ENCODE measurements at places on chromosomes 5 and 9.

GRCh38 chr9:105344283-105344682, 99.8 kb downstream of the SLC44A1 start:
- no peaks in the 10 kb centered on the region for H3K36me3 ChIP-seq
- peaks cover 3% of the 10 kb centered on the region for H3K4me1 ChIP-seq
- H3K27ac ChIP-seq = no peak overlapping the region
- no peak for DNase-seq

- peak; percentile 19 for DNase-seq
- H3K36me3 ChIP-seq = no peaks in the 10 kb centered on the region
- H3K4me3 ChIP-seq = no peak overlapping the region
- H3K27ac ChIP-seq = no peak overlapping the region
- H3K27me3 ChIP-seq = no peaks in the 10 kb centered on the region
Measured at GRCh38 chr5:135271533-135272310, 127.3 kb downstream of the MACROH2A1 start.

DNA sequence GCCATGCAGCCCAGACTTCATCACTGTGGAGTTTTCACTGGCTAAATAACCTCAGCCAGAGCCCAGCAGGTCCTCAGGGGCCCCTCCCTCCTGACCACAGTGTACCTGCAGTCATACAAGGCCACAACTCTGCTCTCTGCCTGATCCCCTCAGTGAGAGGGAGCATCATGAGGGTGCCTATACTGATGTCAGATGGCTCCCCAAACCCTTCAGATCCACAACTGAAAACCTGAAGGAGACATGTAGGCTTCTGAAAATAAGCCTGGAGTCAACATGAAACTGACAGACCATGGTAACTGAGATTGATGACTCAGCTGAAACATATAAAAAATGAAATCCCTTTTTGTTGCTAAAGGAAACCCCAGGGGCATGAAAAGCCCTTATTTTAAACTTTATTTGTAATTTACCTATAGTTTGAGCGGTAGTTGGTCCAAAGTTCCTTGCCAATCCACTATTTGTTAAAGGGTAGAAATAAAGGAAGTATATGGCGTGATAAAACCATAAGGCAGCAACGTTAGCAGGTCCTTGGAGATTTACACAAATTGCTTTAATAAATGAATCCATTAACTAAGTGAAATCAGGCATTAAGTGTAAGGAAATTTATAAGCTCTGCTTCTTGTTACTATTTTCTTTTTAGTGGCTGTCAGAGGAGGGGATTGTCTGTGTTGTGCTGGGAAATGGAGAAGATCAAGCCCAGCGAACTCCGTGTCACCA, 68.3 kb downstream of the FGF1 start:
- no peak for DNase-seq
- peak overlapping the region; percentile 50 for H3K27ac ChIP-seq

DNA sequence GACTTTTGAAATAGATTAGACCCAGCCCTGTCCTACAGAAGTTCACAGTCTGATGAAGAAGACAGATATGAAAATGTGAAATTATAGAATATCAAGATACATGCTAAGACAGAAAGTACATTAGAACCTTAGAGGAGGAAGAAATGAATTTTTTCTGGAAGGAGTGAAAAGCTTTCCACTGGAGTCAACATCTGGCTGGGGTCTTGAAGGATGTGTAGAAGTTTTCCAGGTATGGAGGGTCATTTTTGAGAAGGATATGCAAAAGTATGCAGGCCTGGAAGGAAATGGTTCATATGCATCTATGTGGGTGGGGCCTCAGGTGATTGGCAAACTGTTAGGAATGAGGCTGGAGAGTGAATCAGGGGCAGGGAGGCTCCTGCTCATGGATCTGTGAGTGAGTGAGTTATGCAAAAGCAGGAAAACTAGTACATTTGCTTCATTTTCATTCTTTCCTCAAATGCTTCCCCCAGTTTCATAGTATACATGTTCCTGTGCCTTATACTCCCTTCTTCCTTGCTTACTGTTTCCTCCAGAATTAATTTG, 142.3 kb downstream of the GRIA1 start:
- no peaks in the 10 kb centered on the region for H3K27me3 ChIP-seq
- peaks cover 17% of the 10 kb centered on the region for H3K4me1 ChIP-seq
- DNase-seq = no peak
- H3K4me3 ChIP-seq = no peak overlapping the region
- H3K27ac ChIP-seq = no peak overlapping the region

- H3K27me3 ChIP-seq = no peaks in the 10 kb centered on the region
- no peak overlapping the region for H3K27ac ChIP-seq
- H3K4me3 ChIP-seq = no peak overlapping the region
- no peak for DNase-seq
Measured at GRCh38 chr5:122707796-122708195, 67.1 kb upstream of the SNX2 start.

GRCh38 chr9:77673941-77674791, 26.0 kb upstream of the GNA14 start:
- H3K27ac ChIP-seq = no peak overlapping the region
- no peak overlapping the region for H3K4me3 ChIP-seq
- H3K4me1 ChIP-seq = no peaks in the 10 kb centered on the region
- DNase-seq = no peak
- no peaks in the 10 kb centered on the region for H3K27me3 ChIP-seq
- H3K36me3 ChIP-seq = no peaks in the 10 kb centered on the region

GRCh38 chr9:29160763-29161353, 1587.6 kb upstream of the C9orf72 start:
- no peak overlapping the region for H3K27ac ChIP-seq
- no peaks in the 10 kb centered on the region for H3K4me1 ChIP-seq
- H3K4me3 ChIP-seq = no peak overlapping the region
- no peaks in the 10 kb centered on the region for H3K36me3 ChIP-seq
- DNase-seq = no peak

GRCh38 chr9:34240006-34240405, 61.2 kb downstream of the UBAP1 start:
- H3K27ac ChIP-seq = no peak overlapping the region
- no peaks in the 10 kb centered on the region for H3K27me3 ChIP-seq
- no peaks in the 10 kb centered on the region for H3K4me1 ChIP-seq
- H3K36me3 ChIP-seq = peaks cover 35% of the 10 kb centered on the region
- no peak for DNase-seq

DNA sequence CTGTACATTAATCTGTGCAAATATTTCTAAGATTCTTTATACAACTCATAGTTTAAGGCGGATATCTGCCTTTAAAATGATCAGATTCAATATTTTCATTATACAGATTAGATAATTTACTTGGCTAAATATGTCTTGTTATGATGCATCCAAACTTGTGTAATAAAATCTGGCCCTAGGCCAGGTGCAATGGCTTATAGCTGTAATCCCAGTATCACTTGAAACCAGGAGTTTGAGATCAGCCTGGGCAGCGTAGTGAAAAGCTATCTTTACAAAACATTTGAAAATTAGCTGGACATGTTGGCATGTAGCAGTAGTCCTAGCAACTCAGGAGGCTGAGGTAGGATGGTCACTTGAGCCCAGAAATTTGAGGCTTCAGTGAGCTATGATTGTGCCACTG, 2002.2 kb upstream of the ACO1 start:
- H3K4me3 ChIP-seq = no peak overlapping the region
- no peak for DNase-seq
- no peaks in the 10 kb centered on the region for H3K27me3 ChIP-seq
- no peak overlapping the region for H3K27ac ChIP-seq

DNA sequence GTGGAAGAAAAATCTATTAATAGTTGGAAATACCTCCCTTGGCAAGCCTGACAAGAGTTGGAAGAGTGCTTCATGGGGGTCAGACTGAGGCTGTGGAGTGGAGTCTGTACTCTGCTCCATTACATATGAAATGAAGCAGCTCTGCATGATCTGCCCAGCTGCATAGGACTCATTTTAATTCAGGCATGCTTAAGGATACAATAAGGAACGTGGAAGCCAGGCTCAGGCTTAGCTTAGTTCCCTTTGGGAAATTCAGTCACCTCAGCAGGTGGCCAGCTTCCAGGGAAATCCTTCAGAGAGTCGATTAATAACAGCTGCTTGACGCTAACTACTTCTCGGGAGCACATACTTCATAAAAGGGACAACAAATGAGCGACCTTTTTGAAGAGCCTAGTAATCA, 1672.9 kb upstream of the WWC1 start:
- H3K36me3 ChIP-seq = no peaks in the 10 kb centered on the region
- H3K4me3 ChIP-seq = no peak overlapping the region
- DNase-seq = no peak
- no peaks in the 10 kb centered on the region for H3K4me1 ChIP-seq
- H3K27ac ChIP-seq = no peak overlapping the region

GRCh38 chr5:181217111-181217802, 5.8 kb upstream of the TRIM41 start:
- H3K4me3 ChIP-seq = peak overlapping the region; percentile 66
- no peaks in the 10 kb centered on the region for H3K27me3 ChIP-seq
- DNase-seq = peak; percentile 89
- peaks cover 12% of the 10 kb centered on the region for H3K4me1 ChIP-seq

DNA sequence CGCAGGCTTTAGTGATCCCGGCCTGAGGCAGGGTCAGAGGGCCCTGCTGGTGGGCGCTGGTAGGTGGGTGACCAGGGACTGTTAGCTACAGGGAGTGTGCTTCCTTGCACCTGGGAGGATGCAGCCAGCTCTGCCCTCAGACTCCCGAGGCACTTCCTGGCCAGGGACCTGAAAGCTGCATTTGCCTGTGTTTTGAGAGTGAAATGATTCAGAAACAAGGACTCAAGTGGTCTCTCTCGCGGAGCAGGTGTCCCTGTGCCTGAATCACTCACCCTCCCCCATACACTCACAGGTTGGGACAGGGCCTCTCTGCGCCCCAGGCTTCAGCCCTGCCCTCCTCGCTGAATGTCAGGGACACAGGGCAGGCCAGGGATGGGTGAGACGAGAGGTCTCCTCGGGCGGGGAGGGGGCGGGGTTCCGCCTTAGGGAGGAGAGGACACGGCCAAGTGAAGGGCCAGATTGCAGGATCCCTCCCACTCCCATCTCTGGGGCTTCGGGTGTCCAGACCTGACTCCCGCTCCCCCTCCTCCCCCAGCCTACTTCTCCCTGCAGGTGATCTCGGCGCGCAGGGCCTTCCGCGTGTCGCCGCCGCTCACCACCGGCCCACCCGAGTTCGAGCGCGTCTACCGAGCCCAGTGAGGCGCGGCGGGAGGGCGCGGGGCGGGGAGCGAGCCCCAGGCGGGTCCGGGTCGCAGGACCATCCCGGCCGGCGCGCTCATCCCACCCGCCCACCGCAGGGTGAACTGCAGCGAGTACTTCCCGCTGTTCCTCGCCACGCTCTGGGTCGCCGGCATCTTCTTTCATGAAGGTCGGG, 1.5 kb downstream of the LTC4S start:
- H3K4me1 ChIP-seq = peaks cover 10% of the 10 kb centered on the region
- H3K36me3 ChIP-seq = peaks cover 28% of the 10 kb centered on the region
- peak overlapping the region; percentile 72 for H3K4me3 ChIP-seq
- no peaks in the 10 kb centered on the region for H3K27me3 ChIP-seq

DNA sequence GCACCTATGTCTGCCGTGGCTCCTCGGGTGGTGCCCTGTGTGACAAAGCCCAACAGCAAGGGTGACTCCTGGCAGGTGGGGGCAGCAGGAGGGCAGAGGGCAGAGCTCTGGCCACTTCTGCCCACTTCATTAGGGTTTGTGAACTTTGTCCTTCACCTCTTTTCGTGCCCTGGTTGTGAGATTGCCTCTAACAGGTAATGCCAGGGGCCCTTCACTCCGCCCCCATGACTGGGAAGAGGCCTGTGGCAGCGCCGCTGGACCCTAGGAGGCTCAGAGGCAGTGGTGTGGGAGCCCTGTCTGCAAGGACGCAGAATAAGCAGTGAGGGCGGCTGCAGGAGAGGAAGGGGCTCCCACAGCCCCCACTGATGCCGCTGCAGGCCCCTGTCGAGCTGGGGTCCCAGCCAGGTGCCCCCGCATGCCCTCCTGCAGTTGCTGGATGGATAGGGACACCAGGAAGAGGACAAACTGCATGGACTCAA, 108.7 kb upstream of the LMX1B start:
- no peak overlapping the region for H3K27ac ChIP-seq
- no peaks in the 10 kb centered on the region for H3K36me3 ChIP-seq
- no peak overlapping the region for H3K4me3 ChIP-seq
- DNase-seq = peak; percentile 52
- H3K4me1 ChIP-seq = peaks cover 13% of the 10 kb centered on the region

- H3K4me1 ChIP-seq = no peaks in the 10 kb centered on the region
- H3K27ac ChIP-seq = no peak overlapping the region
- H3K4me3 ChIP-seq = no peak overlapping the region
Measured at GRCh38 chr5:24135536-24135935, 509.2 kb downstream of the CDH10 start.

DNA sequence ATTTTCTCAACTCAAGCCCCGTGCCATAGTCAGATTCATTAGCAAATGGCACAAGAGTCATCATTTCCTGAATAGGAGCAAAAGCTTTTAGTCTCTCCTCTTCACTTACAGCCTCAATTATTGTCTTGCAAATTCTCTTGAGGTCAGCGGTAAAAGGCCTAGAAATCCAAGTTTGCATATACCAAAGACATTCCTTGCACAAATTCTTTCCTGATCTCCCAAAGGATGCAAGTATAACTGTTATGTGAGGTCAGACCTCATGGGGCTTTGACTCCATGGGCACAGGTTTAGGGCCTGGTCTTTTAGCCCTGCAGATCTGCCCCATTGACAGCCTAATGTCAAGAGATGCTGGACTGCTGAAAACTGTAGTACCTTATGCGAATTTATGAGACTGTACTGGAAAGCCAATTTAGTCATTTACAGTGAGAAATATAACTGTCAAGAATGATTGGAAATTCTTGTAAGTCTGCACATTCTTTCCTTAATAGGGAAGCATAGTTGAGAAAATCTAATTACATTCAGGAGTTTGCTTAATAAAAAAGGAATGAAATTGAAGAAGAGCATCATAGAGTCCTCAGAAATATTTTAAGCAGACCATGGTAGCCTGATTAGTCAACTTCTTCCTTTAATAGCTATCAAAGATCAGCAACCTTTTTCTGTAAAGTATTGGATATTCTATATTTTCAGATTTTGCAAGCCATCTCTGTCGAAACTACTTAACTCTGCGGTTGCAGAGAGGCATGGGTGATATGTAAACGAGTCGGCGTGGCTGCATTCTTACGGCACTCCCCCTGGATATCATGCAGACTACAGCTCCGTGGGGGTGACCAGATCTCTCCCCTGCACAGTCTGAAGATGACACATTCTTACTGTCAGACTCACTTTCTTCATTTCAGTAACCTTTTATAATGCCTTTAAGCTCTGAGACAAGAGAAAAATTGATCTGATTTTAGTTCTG, 45.2 kb downstream of the GCNT4 start:
- H3K27ac ChIP-seq = no peak overlapping the region
- no peak overlapping the region for H3K4me3 ChIP-seq
- no peaks in the 10 kb centered on the region for H3K36me3 ChIP-seq
- peak; percentile 36 for DNase-seq
- H3K27me3 ChIP-seq = no peaks in the 10 kb centered on the region

- no peaks in the 10 kb centered on the region for H3K4me1 ChIP-seq
- H3K36me3 ChIP-seq = no peaks in the 10 kb centered on the region
- H3K4me3 ChIP-seq = no peak overlapping the region
- peaks cover 2% of the 10 kb centered on the region for H3K27me3 ChIP-seq
Measured at GRCh38 chr9:1044643-1045042, 5.5 kb upstream of the DMRT2 start.

All from osteoblast (primary cell).